ENCODE measurements at places on chromosomes 6 and 20.

DNA sequence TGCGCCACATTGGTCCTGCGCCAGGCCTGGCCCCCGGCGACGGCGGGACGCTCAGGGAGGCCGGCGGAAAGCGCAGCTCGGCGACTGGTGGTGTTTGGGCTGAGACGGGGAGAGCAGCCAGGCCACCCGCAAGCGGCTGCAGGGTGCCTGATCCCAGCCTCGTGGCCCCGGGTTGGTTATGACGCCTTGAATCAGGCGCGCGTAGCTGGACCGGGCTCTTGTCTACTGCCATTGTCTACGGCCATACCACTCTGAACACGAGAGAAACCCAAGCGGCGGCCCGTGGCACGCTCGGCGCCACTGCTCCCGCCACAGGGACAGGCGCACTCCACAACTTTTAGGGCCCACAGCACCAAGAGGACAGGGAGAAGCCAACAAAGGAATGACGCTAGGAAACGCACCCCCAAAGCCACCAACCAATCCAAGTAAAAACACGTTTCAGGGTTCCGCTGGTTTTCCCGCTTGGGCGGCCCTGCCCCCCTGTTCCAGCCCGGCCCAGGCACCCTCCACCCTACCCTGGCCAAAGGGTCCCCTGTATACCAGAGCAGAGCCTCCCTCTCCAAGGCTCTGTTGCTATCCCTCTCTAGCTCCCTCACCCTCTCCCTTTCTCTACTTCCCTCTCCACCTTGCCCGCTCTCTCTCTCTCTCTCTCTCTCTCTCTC, 1849.3 kb upstream of the DEFB115 start:
- DNase-seq = no peak

DNA sequence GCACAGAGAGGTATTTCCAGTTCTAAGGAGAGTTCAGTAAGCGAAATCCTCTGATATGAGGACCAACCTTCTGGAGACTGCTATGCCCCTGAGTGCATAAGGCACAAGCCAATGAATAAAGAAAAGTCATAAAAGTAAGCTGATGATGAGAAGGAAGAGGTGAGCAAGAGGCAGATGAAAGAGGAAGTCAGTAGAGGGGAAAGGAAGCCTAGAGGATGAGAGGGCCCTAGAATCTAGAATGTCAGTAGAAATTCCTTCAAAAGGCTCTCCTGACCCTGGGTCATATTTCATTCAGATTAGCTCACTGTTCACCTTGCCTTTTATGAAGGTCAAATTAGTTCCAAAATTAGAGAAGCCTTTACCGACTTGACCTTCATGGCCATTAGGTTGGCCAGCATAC, 209.2 kb downstream of the CD83 start:
- DNase-seq = no peak

- DNase-seq = no peak
These were observed 105.3 kb upstream of the SUPT3H start for GRCh38 chr6:45483021-45483420.

GRCh38 chr6:111894951-111895350, 21.7 kb upstream of the FYN start:
- no peak for DNase-seq

DNA sequence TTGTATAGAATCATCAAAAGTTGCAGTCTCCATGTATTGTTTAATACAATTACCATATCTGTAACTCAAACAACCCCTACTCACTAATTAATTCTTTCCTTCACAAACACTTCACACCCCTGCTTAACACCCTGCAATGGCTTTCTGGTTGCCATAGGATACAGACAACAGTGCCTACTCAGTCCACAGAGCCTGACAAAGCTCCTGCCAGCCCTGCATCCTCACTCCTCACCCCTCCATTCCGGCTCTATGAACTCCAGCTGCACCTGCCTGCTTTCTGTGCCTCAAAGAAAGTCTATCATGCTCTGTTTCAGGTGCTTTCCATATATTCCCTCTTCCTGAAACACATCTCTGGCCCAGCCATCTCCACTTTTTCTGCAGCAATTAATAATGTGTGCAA, 253.4 kb downstream of the HACE1 start:
- DNase-seq = no peak

DNA sequence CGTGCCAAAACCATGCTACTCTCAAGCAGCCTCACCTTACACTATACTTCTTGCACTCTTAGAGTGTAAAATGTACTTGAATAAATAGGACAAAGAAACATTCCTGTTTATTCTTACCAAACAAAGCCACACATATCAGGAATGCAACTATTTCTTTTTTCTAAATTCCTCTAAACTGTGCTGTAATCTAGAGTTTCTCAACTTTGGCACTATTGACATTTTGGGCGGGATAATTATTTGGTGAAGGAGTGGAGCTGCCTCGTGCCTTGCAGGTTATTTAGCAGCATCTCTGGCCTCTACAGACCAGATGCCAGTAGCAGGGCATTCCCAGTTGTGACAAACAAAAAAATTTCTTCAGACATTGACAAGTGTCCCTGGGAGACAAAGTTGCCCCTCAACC, 86.9 kb downstream of the PHACTR1 start:
- DNase-seq = no peak

DNA sequence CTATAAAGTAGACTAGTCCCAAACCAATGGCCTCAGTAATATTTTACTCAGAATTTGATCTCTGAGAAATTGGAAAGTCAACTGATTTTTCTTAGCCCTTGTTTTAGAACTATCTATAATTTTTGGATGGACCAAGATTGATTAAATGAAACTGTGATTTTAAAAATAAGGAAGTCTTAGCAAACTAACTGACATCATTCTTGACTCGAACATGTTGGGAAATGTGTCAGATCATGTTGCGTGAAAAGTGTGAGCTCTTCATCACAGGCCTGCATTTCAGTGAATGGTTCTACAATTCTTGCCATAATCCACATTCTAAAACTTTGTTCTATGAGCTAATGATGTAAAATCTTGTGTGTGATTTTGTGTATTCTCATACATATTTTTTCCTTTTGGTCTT, 11.0 kb downstream of the TNFAIP3 start:
- no peak for DNase-seq

GRCh38 chr6:164184410-164184809, 769.9 kb downstream of the QKI start:
- DNase-seq = no peak

- no peak for DNase-seq
These were observed 47.3 kb downstream of the SASH1 start for GRCh38 chr6:148389917-148390316.

GRCh38 chr6:87724983-87725811, 23.2 kb upstream of the AKIRIN2 start:
- DNase-seq = no peak

GRCh38 chr6:72218125-72218524, 331.8 kb downstream of the RIMS1 start:
- no peak for DNase-seq

GRCh38 chr6:153096031-153096430, 35.1 kb downstream of the RGS17 start:
- no peak for DNase-seq

- DNase-seq = no peak
These were observed 34.0 kb downstream of the LY86 start for GRCh38 chr6:6622501-6622900.

DNA sequence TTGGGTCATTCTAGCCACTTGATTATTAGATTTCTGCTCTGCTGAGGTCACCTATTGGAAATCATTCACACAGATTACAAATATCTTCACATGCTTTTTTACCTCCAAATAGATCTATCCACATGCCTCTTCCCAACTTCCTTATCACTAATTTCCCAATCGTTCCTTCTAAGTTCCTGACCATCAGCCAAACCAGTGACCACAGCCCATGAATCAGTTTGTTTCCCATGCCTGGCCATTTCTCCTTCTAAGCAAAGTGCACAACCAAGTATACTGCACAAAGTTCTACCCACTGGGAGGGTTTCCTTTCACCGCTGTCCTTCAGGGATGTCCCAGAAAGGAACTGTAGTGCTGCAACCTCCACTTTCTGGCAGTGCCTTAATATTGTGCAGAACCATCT, 140.5 kb upstream of the SYNDIG1 start:
- no peak for DNase-seq

DNA sequence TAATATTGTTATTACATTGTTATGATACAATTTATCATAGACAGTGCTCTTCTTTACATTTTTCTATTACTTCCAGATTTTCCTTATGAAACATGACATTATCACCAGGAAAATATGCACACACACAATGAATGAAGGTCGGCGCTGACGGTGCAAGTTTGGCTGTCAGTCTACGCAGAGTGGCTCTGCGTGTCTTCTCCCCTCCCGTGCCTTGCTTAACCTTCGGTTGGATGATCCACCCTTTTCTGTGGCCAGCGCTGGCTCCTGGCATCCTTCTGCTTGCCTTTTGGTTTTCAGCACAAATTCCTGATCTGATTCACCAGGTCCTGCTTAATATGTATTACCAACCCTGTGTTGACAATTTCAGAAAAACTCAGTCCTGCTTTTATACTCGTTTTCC, 157.4 kb downstream of the TSHZ2 start:
- no peak for DNase-seq

- DNase-seq = no peak
These were observed 21.1 kb downstream of the SLCO4A1 start for GRCh38 chr20:62663145-62664018.

DNA sequence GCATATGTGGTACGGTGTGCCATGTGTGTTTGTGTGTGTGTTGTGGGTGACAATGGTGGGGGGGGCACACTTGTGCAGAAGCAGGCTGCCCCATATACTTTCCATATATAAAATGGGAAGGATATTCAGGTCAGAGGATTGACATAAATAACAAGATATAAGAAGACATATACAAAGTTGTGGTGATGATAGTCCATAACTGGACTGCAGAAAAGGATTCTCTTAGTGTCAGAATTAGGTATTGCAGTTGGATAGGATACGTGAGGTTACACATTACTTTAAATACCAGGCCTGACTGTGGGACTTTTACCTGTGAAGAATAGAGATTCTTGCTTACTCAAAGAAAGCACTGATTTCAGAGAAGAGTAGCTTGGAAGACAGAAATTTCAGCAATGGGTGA, 1260.3 kb downstream of the EPHA7 start:
- DNase-seq = no peak

GRCh38 chr6:6683969-6684833, 95.7 kb downstream of the LY86 start:
- DNase-seq = peak; percentile 9

DNA sequence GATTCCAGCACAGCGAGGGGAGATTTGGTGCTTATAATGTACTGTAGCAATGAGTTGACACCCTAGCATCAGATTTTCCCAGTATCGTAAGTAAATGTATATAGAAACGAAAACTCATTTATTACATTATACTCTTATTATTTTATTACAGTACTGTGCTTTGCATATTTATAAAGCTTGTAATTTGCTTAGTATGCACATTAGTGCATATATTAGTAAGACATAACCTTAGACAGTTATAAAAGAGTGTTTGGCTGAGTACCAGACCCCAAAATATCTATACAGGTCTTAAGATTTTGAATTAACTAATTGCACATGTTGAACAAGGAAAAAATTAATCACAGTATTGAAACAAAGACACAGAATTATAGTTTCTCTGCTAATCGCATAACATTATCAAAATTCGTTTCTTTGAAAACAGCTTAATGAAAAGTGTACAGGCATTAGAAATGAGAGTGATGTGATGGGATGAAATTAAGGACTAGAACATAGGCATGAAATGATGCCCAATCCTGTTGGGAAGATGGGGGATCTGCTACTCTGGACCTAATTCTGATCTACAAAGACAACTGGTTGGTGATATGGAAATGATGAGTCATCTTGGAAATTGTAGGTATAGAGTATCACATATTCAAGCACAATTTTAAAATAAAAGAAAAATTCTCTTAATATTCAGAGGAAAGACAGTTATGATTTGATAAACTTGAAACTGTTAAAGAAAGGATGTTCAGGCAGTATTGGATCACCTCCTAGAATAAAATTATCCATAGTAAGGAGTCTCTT, 42.8 kb downstream of the STXBP5 start:
- DNase-seq = no peak

GRCh38 chr6:116497113-116497676, 14.2 kb upstream of the CALHM5 start:
- DNase-seq = no peak

DNA sequence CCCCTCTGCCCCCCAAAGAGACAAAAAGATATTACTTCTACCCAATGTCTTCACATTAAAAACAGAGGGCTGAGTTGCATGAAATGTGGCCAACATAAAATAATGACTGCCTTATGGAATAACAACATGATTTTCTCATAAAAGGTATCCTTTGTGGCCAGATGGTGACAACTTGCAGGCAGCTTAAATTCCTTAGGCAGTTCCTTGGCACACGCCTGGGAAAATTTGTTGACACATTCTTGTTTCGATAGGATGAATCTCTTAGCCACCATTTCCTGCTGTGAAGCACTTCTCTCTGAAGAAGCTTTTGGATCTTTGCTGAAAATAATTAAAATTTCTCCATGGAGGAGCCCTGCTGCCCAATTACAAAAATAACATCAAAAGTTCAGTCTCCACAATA, 109.0 kb upstream of the COL21A1 start:
- no peak for DNase-seq

DNA sequence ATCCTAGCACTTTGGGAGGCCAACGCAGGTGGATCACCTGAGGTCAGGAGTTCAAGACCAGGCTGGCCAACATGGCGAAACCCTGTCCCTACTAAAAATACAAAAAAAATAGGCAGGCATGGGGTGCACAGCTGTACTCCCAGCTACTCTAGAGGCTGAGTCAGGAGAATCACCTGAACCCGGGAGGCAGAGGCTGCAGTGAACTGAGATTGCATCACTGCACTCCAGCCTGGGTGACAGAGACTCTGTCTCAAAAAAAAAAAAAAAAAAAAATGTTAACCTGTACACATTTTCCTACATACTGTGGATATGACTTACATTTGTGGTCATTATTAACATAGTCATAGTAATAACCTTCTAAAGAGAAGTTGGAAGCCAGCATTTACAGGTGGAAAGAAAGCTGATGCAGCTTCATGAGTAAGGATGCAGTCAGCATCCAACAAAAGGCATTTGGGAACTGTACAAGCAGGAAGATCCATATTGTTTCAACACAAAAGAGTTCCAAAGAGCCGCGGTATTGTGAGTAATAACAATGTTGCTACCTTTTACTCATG, 186.2 kb downstream of the GPX5 start:
- DNase-seq = no peak

- DNase-seq = no peak
These were observed 76.3 kb downstream of the DTNBP1 start for GRCh38 chr6:15586503-15586902.

GRCh38 chr6:118377711-118378414, 170.2 kb upstream of the PLN start:
- no peak for DNase-seq

DNA sequence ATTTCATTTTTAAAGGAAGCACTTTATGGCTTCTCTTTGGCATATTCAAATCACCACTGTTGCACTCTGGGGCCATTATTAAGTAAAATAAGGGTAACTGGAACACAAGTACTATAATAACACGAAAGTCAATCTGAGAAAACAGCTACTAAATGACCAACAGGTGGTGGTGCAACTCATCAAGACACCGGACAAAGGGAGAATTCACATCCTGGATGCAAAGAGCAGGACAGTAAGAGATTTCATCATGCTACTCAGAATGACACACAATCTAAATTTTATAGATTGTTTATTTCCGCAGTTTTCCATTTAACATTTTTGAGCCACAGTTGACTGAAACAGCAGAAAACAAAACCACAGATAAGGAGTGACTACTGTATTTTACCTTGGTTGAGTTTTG, 27.6 kb upstream of the LY86 start:
- DNase-seq = no peak

GRCh38 chr20:57560554-57561355, at the start of gene PCK1:
PCK1 (plus strand) TSS chr20:57561110; CDS start chr20:57561412, 302 bp downstream.
- no peak for DNase-seq

All from stimulated activated CD8-positive, alpha-beta memory T cell treated with anti-CD3 and anti-CD28 coated beads, Interleukin-2, amount 100 ng/mL, for 48 hours (primary cell).